A172 (cell line): ENCODE measurements at places on chromosomes 4 and X. TPM values are rescaled to one million over a fixed set of nuclear protein-coding genes. Genes with fewer than 3 reads are reported as not detected.

Gene IL9R
- total RNA-seq, result 0.14 TPM in 1 of 2 replicates, not detected in the other

Gene NEK1
- total RNA-seq, result 7.8 and 8.3 TPM in 2 replicates

Gene EFNB1
- total RNA-seq, result 6.7 and 8.3 TPM in 2 replicates

Gene MTNR1A
- not detected in 2 replicates for total RNA-seq

Gene OPHN1
- total RNA-seq, result 2.7 and 4.0 TPM in 2 replicates

DNA sequence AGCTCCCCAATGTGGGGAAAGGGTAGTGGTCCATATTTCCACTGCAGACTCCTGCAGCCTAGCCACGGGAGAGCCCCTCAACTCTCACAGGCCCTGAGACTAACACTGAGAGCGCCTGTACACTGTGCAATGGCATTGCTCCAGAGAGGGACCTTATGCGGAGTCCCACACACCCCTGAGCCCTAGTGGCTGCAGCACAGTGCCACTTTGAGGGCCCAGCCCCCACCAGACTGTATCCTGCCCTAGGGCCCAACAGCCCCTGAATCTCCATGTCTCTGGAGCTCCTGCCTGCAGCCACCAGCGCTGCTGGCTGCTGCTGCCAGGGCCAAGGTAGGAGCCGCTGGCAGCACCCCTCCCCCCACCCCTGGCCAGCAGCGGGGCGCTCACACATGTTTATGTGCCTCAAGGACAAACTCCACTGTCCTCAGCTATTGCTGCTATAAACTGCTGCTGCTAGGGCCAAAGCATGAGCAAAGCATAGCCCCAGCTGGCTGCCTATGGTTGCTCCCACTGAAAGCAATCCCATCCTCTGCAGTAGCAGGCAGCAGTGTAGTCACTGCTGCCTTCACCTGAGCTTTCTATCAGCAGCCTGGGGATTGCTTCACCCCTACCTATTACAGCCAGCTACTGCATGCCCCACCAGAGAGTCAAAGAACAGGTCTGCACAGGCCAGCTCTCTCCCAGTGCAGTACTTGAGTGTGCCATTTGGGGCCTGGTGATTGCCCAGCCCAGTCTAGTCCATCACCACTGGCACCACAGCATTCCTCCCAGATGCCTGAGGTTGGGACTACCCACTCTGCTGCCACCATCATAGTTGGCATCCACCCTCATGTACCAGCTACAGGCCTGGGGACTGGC, 24.3 kb downstream of the TMEM154 start:
- DNase-seq, result no peak

DNA sequence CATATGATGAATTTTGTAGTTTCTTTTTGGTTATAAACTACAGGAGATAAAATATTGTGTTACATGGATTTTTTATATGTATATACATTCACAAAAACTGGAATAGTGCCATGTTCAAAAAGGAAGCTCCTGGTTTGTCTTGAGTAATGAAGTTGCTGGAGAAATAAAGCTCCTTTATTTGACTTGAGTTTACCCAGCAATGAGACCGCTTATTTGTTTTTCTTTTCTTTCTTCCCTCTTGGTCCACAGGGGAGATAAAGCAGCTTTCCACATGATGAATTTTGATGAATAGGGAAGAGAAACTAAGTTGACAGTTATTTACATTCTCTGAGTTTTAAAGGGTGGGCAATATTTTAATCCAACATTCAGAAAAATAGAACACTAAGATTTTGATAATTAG, 176.5 kb downstream of the GPM6A start:
- no peak for DNase-seq

- no peak for DNase-seq
These were observed 393.5 kb downstream of the BMPR1B start for GRCh38 chr4:95151255-95151654.

DNA sequence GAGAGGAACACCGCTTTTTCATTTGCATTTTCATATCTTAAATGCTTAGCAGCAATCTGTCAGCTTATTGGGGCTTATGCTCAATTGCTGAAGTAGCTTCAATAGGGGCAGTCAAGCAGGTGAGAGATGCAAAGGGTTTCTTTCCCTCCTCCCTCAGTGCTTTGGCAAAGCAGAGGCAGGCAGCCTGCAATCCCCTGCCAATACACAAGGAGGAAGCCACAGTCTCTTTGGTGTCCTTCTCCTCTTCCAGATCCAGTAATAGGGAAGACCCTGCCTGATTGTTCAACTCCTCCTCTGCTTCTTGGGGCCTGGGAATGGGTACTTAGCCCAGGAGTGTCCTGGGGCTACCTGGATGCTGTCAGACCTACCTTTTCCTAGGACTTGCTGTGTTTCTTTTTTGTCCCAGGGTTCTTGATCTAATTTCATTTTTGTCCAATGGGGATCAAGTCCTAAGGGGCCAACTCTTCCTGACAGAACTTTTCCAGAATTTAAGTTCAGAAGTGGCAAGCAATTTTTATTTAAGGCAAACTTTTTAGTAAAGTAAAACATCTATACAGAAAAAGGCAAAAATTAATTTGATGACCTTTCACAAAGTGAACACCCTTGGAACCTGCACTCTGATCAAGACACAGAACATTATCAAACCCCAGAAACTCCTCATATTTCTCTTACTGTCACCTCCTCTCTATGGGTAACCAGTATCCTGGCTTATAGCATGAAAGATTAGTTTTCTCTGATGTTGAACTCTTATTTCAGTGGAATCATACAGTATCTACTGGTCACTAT, 260.3 kb downstream of the PPP3CA start:
- DNase-seq, result no peak

DNA sequence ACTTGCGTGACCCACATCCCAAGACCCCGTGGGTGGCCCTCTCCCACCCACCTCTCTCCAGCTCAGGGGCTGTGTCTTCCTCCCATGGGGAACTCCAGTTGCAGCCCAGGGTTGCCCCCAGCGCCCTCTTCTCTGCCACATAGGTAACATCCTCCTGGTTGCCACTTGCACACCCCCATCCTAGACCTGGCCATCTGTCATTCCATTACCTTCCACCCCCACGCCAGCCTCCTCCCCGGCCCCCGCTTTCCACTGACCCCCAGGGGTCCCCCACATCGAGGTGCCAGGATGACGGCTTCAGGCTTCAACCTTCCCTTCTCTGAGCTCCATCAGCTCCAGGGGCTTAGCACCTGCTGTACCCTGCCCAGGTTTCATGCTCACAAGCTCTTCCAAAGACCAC, 28.1 kb upstream of the IL3RA start:
- DNase-seq, result no peak

DNA sequence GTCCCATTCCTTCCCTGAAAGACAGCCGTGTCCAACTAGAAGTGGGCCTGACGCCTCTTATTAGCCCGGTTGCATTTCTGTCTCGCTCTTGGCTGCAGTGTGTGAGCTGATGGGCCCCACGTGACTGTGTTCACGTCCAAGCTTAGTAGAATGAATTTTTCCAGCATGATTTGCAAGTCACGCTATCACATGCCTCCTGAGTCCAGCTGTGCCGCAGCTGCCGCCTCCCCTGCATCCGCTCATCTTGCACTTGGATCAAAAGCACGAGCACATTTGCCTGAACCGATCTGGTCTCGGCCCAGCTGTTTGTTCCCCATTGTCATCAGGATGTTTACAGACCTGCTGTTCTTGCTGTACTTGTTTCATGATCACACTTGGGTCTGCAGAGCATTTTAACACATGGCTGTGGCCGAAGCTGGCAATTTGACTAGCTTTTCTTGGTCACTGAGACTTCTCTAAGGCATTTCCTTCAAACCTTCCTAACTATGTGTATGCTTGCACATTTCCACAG, 126.5 kb downstream of the KIT start:
- DNase-seq, result no peak

DNA sequence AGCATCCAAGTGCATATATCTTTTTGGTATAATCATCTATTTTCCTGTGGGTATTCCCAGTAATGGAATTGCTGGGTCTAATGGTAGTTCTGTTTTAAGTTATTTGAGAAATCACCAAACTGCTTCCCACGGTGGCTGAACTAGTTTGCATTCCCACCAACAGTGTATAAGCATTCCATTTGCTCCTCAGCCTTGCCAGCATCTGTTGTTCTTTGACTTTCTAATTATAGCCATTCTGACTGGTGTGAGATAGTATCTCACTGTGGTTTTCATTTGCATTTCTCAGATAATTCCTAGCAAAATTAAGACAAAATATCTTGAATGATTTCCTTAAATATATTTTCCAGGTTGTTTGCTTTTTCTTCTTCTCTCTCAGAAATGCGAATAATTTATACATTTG, 341.1 kb downstream of the GBA3 start:
- DNase-seq, result peak; percentile 45

GRCh38 chr4:46386570-46386969, 3.4 kb downstream of the GABRA2 start:
- DNase-seq, result no peak

- no peak for DNase-seq
These were observed 105.2 kb upstream of the FAM9A start for GRCh38 chrX:8906299-8906938.

DNA sequence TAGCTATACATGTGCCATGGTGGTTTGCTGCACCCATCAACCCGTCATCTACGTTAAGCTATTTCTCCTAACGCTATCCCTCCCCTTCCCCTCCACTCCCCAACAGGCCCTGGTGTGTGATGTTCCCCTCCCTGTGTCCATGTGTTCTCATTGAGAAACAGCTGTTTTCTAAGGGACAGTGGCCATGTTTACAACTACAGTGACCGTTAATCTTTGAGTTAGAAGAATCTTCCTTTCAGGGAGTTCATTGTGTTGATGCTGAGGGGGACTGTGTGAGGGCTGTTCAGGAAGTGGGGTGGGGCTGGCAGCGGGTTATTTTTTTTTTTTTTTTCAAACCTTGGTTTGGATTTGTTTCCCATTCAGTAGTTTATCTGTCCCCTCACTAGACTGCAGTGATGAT, 179.9 kb downstream of the NHS start:
- no peak for DNase-seq

- no peak for DNase-seq
These were observed 11.4 kb downstream of the SH3D19 start for GRCh38 chr4:151314010-151314355.

- DNase-seq, result no peak
These were observed 238.5 kb downstream of the RASL11B start for GRCh38 chr4:53100501-53101190.

DNA sequence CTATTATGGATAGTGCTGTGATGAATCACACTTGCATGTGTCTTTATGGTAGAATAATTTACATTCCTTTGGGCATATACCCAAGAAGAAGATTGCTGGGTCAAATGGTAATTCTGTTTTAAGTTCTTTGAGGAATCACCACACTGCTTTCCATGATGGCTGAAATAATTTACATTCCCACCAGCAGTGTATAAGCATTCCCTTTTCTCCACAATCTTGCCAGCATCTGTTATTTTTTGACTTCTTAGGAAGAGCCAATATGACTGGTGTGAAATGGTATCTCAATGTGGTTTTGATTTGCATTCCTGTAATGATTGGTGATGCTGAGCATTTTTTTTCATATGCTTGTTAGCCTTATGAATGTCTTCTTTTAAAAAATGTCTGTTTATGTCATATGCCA, 1120.2 kb downstream of the ARAP2 start:
- peak; percentile 58 for DNase-seq

DNA sequence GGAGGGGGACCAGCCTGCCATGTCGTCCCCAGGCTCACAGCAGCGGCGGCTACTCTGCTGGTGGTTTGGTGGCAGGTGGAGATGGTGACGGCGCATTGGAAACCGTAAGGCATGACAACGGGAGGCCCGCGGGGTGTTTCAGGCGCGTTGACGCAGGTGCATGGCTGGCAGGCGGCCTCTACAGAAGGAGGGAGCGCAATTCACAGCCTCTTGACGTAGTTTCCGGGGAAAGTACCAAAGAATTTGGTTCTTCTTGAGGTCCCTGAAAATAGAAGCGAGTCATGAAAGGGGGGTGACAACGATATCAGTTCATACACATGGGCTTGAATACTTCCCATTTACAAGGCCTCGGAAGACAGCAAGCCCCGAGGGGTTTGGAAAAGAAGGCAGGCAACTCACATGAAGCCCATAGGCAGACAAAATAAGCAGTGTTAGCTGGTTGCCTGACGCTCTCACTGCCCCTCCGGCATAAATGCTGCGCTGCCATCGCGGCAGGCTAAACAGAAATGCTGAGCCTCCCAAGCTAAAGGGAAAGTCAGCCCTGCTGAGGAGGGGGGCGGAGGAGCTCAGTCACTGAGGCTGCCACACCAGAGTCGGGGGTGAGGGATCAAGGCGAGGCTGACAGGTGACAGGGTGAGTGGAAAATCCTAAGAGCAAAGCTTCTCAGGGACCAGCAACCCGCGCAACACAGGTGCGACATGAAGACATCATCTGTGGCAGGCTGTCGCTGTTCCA, 52.3 kb upstream of the PDLIM3 start:
- DNase-seq, result no peak

DNA sequence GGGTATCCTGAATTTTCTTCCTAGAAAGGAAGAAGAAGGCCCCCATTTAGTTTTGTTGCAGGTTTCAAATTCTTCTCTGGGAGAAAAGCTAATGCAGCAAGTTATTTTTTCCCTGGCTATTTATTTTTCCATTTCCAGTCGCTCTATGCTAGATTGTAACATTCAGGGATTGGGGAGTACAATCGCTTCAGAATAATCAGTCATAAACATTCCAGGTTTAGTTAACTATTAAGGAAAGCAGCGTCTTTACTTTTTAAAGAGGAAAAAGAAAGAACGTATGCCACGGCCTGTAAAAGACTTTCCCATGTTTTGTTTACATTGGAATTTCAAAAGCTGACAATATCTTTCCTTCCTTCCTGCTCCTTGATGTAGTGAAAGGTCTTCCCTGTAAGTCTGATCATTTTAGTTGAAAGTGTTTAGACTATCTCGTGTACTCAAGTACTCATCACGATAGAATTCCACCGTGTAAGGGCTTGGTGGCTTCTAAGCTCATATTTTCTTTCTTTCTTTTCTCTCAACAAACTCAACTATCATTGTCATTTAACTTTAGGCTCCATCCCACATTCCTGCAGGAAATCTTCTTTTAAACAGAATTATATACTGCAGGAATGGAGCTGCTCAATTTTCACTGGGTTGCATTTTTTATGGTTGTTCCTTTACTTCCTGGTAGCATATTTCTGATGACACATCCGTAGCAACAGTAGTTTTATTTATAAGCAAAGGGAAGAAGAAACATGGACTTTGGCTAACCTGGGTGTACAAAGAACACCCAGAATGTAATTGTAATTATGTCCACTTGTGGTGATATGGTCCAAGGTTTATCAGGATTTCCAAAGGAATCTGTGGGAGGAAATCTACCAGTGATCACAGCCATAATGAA, 213.1 kb upstream of the FAT1 start:
- peak; percentile 35 for DNase-seq
